Tongue (tissue), 3 donors: ENCODE measurements at places on chromosomes 3 and 15. TPM values are rescaled to one million over a fixed set of nuclear protein-coding genes. Genes with fewer than 3 reads are reported as not detected.

GRCh38 chr3:127749361-127749760 lies 73.0 kb downstream of the MGLL start:
- DNase-seq, result no peak

- no peak for DNase-seq
Observed at GRCh38 chr15:58378241-58379085, 53.3 kb upstream of the LIPC start.

GRCh38 chr3:116630494-116630893 lies 79.1 kb upstream of the TUSC7 start:
- DNase-seq, result no peak

DNA sequence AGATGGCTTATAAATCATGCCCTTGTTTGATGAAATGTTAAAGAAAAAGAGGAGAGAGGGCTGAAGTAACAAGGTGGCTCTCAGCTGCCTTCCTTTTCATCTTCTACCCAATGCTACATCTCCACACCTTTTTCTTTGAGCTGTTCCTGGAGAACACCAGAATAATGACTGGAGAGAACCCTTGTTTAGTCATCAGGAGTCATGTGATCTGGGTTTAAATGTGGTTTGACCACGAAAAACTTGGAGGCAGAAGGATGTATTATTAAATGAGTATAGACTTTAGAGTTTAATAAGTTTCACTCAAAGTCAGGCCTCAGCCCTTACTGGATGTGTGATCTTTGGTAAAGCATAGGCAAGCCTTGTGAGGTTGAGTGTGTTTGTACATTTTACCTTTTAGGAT lies 230.3 kb upstream of the TBL1XR1 start:
- DNase-seq, result no peak

GRCh38 chr3:75235631-75236030 lies 428.5 kb upstream of the FRG2C start:
- DNase-seq, result no peak

GRCh38 chr15:72173864-72174550 lies 23.6 kb downstream of the GRAMD2A start:
- DNase-seq, result no peak

DNA sequence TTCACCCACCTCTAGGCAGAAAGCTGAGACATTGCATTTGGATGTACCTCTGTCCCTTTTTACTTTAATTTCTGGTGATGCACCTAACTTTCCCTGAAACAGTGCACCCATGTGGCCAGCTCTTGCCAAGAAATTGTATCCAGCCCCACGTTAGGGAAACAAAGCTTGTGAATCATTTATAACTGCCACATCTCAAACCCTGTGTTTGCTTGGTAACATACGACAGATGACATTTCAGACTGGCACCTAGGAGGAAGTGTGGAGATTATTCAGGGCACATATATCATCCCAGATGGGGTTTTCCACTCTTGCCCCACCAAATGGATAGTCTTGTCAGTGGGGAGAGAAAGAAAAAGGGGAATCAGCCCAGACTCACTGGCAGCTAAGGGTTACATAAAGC lies 2.1 kb downstream of the CYB561D2 start:
- DNase-seq, result no peak

- no peak for DNase-seq
Observed at GRCh38 chr3:12791430-12791829, 5.0 kb upstream of the CAND2 start.

DNA sequence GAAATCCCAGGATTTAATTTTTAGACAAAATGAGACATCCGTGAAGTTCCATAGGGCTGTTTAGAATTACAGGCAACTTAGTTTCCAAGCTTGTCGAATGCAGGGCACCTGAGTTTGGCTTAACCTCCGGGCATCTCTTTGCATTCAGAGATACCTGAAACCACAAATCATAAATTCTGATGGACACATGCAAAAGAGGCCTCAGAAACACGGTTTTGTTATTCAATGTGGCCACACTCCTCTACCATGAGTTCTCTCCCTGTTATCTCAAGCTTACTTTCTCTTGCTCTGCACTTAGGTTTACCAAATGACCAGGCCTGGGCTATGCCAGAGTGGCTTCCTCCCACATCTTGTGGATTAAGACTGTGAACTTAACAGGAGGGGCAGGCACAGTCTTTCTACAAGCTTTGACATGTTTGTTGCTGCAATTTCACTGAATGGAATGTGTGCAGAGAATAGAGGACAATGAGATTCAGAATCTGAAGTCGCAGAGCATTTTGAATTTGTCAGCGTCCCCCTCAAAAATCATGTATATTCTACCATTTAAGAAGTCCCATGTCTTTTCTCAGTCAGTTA lies 137.7 kb downstream of the TPRG1 start:
- DNase-seq, result peak; percentile 40

DNA sequence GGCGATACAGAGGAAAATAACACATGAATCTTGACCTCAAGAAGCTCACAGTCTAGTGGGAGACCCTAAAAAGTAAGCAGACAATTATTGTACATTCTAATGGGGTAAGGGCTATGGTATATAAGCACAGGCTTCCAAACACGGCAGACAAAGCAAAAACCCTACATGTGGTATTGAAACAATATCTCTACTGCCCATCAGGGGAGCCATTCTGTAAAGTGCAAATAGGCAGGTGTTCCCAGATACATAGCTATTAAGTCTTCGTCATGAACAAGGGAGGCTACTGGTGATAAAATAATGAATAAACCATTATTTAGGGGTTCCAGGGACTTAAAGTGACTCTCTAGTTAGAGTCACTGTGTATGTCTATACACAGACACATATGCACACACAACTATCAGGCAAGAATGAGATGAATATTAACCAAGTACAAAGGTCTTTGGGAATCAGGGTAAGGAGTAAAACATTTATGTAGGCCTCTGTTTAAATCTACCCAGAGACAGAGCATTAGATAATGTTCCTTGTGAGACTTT lies 38.7 kb upstream of the ASB14 start:
- no peak for DNase-seq

GRCh38 chr3:24137958-24138875 lies 193.1 kb downstream of the NR1D2 start:
- no peak for DNase-seq

DNA sequence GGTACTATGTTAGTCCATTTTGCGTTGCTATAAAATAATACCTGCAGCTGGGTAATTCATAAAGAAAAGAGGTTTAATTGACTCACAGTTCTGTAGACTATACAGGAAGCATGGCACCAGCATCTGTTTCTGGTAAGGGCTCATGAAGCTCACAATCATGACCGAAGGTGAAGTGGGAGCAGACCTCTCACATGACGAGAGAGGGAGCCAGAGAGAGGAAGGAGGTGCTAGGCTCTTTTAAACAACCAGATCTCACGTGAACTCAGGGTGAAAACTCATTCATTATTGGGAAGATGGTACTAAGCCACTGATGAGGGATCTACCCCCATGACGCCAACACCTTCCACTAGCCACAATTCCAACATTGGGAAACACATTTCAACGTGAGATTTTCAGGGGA lies 301.7 kb upstream of the MDFIC2 start:
- DNase-seq, result no peak

- no peak for DNase-seq
Observed at GRCh38 chr3:112633757-112634156, 7.2 kb downstream of the CCDC80 start.

DNA sequence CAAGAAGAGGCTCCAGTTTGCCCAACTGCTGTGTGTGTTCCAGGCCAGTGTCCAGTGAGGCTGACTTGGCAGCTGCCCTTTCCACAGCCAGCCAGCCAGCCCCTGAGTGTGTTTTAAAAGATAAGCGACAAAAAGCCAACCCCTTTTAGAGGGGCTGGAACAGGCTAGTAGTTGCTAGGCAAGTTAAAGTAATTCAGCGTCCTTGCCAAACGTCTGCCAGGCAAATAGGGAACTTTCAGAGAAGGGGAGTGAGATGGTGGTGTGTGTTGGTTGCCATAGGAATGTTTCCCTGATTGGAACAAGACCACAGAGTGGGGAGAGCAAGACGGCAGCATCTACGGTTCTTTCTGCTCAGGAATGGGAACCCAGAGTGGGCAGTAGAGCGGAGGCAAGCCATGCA lies 86.3 kb downstream of the TMEM108 start:
- DNase-seq, result peak; percentile 48

GRCh38 chr3:156687023-156687422 lies 12.6 kb downstream of the TIPARP start:
- no peak for DNase-seq

DNA sequence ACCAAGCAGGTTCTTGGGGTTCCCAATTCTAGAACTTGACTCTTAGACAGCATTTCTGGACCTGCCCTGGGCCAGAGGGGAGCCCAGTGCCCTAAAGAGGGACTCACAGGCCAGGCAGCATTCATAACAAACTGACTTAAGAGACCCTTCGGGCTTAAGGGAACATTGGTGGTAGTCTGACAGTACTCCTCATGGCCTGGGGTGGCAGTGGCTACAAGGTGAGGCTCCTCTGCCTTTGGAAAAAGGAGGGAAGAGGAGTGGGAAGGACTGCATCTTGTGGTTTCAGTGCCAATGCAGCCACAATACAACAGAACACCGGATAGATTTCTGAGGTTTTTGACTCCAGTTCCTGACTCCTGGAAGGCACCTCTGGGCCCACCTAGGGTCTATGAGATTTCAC lies 172.2 kb upstream of the STRIT1 start:
- no peak for DNase-seq

- no peak for DNase-seq
Observed at GRCh38 chr3:124884474-124885101, 2.6 kb downstream of the ITGB5 start.

DNA sequence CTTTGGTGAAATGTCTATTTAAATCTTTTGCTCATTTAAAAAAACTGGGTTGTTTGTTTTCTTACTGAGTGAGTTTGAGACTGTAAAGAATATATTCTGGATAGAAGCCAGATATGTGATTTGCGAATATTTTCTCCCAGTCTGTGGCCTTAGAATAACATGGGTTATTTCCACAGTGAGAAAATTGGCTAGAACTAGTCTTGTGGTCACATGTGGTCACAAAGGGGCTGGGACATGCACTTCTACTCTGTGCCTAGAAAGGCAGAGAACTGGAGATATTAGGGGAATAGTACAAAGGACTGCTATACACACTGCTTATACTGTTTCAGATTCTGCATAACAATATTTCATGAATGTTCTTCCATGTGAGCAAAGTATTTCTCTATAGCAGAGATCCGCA lies 79.9 kb upstream of the RGMA start:
- peak; percentile 40 for DNase-seq

GRCh38 chr3:131394400-131394799 lies 12.8 kb downstream of the NUDT16 start:
- DNase-seq, result no peak

DNA sequence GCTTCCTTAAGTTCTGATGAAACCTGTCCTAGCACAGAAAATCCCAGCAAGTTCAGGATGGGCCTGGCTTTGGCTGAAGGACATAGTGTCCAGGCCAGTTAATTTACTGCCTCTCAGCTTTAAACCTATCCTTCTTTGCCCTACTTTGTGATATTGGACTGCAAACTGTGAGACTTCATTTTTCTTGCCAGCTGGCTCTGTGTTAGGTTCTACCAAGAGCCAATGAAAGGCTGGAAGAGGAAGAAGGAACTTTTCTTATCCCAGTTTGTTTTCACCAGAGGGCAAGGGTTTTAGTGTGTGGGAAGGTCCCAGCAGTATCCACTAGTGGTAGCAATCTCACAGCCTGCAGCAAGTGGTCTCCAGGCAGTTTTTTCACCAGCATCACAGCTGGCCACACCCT lies 18.2 kb downstream of the DCUN1D1 start:
- DNase-seq, result no peak

- DNase-seq, result no peak
Observed at GRCh38 chr3:4504340-4505261, 11.5 kb downstream of the ITPR1 start.

DNA sequence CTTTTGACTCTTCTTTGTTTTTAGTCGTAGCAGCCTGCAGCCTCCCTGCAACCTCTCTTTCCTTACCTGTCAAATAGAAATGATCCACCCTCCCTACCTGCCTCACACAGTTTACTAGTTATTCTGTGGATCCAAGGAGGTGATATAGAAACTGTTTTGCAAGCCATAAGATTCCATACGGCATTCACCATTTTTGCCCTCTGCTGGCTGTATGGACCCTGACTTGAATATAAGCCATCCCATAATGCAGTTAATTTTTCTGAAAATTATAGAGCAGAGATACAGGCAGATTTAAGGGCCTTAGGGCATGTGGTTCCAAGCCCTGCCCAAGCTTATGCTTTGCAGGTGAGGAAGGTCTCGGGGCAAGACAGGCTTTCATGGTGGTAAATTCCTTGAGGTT lies 63.8 kb downstream of the CPN2 start:
- no peak for DNase-seq

DNA sequence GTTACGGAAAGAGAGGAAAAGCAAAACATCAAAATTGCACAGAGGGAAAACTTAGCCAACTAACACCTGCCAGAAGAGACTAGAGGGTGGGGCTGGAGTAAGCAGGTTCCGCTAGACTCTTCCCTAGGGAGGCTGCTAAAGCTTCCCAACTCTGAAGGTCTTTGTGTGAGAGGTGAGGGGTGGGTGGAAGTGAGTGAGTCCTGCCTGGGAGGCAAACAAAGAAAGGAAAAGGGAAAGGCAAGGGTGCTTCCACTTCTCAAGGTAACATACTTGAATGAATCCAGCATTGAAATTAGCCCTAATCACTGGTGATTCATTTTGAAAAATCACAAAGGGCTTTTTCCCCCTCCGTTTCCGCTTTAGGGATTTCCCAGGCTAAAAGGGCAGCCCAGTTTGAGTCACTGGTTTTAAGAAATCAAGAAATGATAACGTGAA lies 220.5 kb upstream of the ADAMTS9 start:
- no peak for DNase-seq

GRCh38 chr3:139388821-139389551 lies 461 bp downstream of the COPB2 start:
- no peak for DNase-seq

- DNase-seq, result peak; percentile 90
Observed at GRCh38 chr3:149969110-149969939, 1.4 kb downstream of the PFN2 start.

GRCh38 chr3:182717216-182717615 lies 76.1 kb upstream of the ATP11B start:
- DNase-seq, result no peak

DNA sequence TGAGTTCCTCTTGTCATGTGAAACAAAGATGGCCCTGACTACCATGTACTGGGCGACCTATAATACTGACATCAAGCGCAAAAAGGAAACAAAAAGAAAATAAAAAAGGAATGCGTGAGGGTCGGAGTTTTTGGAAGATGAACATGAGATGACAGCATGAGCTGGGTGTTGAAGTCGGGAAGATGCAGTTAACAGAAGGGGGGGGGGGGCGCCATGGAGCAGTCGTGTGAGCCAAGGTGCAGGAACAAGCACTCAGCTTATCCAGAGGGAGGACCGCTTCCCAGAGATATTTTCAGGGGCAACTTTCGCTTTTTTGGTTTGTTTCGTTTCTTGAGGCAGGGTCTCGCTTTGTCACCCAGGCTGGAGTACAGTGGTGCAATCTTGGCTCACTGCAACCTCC lies 110.2 kb downstream of the RORA start:
- DNase-seq, result no peak

Gene SMCO1
- total RNA-seq, result 19.6 TPM

Gene LZTFL1
- 25.2 TPM for total RNA-seq

Gene ZXDC
- total RNA-seq, result 39.2 TPM

Gene STRC
- total RNA-seq, result 0.21 TPM

Gene EDEM1
- 10.3 TPM for total RNA-seq

Gene STAB1
- 56.5 TPM for total RNA-seq

Gene ADGRG7
- not detected for total RNA-seq

Gene RPS27L
- 45.6 TPM for total RNA-seq

Gene DGKG
- 2.2 TPM for total RNA-seq

Gene SERINC4
- 0.10 TPM for total RNA-seq

Gene SEMA7A
- 5.8 TPM for total RNA-seq
